ENCODE measurements at places on chromosomes 11 and 22.

DNA sequence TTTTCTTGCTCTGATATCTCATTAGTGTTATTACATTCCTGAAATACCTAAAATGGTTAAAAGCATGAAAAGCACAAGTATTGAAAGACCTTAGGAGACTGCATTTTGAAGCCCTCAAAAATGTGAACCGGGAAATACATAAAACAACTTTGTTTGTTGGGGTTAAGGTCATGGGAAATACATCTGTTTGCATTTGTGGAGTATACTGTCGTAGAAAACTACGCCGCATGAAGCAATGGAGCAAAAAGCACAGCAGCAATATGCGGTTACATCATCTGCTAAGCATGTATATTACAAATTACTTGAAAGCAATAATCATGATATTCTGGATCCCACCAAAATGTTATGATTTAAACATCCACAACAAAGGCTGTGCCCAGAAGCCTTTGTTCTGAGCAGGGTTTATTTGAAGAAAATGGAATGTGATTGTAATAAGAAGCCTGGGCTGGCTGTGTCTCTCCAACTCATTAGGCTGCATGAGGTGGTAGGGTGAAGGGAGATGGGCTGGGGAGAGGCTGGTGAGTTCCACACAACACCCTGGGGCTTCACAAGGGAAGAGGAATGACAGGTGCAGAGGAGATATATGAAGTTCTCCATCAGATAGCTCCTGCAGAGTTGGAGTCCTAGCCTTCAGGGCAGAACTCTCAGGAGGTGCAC is 64.7 kb upstream of the LIN7C start:
- no peak for DNase-seq

DNA sequence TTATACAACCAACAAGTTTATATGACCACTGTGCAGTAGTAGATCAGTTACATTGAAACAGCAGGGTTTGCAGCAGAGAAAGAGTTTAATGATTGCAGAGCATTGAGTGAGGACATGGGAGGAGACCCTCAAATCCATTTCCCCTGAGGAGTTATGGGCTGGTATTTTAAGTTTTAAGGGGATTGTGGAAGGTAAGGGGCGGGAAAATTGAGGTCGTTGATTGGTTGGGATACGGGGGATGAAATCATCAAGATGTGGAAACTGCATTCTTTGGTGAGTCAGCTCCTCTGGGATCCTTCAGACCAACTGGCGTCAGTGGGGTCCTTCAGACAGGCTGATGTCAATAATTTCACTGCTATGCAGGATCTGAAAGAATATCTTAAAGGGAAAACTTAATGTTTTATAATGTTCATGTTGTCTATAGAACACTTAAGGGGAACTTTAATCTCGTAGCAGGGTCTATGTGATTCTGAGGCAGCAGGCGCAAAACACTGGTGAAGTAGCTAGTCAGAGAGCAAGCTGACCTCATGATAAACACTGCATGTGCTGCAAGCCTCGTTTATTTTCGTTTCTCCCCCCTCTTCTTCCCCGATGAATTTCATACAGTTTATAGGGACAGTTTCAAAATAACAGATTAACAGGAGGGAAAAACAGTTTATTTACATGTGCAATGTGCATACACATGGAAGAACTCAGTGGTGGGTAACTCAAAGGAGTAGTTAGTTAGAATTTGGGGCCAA is 17.4 kb upstream of the BACE1-AS start:
- DNase-seq, result no peak

DNA sequence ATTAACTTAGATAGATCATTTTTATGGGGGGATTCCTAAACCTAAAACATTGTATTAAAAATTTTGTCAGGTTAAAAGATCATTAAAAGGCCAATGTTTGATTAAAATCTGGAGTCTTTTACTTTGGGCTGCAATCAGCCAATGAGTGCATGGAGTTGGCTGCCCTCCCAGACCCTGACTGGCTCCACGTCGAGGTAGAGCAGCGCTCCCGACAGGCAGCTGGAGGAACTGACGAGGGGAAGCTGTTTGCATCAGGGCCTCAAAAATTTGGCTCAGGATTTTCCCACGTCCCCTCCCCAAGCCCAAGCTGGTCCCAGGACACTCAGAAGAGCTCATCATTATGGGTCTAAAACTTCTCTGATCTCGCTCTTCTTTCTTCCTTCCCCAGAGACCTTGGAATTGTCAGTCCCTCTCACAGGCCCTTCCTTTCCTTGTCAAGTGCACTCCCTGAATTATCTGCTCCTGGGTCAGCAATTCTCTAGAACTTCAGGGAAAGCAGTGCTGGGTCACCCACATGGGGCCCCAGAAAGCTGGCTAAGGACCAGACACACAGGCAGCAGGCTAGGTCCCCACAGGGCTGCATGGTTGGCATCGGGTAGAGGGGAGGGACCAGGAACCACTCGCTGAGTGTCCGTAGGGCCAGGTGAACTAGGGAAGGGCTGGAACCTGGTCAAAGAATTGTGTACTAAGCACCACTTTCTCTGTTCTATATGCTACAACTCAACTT is 119.6 kb upstream of the IGLL5 start:
- no peak for DNase-seq

- DNase-seq, result no peak
Measured at GRCh38 chr11:1532014-1532586, 40.0 kb downstream of the DUSP8 start.

GRCh38 chr22:23159291-23159630 is 14.0 kb downstream of the RAB36 start:
- DNase-seq, result no peak

GRCh38 chr11:65854852-65855837 is 2.8 kb downstream of the CFL1 start:
- DNase-seq, result no peak

DNA sequence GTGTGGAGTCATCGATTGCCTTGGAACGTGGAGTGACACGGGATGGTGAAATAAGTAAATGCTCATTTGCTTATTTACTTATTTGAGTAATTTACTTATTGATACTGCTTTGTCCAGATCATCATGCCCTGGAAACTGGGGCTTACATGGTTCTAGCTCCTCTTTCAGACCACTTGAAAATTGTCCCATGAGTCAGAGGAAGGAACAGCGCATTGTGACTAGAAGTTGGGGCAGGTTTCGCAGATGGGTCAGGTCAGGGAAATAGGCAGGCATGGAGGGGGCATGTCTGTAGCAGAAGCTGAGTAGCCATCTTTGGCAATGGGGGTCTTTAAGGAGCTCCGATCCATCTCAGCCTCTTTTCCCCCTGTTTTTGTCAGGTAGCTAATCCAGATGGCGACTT is 104.2 kb upstream of the SORL1-AS1 start:
- no peak for DNase-seq

GRCh38 chr22:44928711-44929358 is 81.0 kb downstream of the PHF21B start:
- DNase-seq, result no peak

DNA sequence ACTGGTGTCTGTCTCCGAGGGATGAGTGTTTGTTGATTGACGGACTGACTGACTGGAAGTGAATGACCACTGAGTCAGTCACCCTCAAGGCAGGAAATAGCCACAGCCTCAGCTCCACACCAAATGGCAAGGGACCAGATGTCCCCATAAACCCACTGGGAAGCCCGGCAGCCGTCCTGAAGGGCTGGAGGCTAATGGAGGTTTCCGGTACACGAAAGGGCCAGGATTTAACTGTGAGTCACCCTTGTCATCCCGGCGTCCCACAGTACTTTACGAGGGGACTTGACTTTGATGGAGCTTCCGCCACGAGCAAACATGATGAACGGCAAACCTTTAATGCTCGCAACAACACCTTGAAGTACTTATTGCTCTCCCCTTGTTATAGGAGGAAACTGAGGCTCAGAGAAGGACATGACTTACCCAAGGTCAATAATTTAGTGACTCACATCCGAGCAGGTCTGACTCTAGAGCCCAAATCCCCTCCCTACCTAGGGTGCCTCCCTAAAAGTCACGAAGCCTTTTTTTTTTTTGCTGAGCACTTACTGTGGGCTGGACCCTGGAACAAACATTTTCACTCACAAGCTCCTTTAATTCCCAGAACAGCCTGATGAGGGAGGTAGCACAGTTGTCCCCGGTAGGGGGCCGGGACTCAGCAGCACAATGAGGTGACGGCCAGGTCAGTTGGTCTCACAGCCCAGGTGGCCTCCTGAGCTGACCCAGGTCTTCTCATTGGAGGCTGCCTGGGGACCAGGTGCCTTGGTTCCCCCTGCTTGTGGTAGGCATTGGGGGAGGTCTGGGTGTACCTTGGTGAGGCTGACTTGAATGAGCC is 25.2 kb upstream of the GCAT start:
- peak; percentile 59 for DNase-seq

DNA sequence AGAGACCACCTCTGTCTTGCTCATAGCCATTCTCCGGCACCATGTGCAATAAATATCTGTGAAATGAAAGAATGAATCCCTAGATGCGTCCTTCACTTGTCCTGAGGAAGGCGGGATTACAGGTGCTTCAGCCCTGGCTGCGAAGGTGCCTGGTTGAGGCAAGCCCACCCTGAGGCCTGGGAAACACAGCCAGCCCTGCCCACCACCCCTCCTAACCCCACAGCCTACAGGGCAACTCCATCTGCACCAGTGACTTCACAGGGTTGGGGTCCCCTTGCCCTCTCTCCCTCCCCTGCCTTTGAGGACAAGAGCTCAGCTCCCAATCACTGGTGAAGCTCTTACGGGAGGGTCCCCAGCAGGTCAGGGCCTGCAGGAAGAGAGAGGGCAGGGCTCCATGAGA is 17.5 kb upstream of the SCGB1A1 start:
- no peak for DNase-seq

GRCh38 chr11:35611741-35612140 is 6.5 kb upstream of the FJX1 start:
- no peak for DNase-seq

- no peak for DNase-seq
Measured at GRCh38 chr11:117570701-117571100, 226.3 kb downstream of the DSCAML1 start.

DNA sequence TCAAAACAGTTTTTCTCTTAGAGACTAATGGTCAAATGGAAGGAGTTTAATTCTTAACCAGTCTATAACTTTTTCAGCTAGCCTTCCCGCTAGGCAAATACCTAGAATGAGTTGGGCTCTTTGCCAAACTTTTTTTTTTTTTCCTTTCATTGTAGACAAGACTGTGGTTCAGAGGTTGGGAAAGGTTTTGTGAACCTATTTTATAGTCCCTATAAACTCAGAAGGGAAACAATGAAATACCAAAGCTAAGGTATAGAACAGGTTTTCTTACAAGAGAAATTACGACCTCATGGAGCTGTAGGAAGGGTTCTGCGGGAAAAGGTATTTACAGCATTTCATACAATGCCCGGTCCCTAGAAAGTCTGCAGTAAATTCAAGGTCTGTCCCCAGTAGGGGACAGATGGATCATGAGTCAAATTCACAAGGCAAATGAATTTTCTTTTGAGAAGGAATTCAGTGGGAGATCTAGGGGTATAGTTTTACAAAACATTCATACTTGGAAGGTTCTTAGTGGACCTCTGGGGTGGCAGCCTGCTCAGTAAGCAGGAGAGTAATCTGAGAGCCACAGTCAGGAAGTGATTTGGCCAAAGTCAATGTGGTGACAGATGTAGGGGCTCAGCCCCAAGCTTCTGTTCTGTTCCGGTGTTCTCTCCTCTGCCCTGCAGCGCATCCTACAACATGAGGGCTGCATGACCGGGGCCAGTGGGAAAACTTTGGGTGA is 146.8 kb downstream of the DBX1 start:
- peak; percentile 63 for DNase-seq

DNA sequence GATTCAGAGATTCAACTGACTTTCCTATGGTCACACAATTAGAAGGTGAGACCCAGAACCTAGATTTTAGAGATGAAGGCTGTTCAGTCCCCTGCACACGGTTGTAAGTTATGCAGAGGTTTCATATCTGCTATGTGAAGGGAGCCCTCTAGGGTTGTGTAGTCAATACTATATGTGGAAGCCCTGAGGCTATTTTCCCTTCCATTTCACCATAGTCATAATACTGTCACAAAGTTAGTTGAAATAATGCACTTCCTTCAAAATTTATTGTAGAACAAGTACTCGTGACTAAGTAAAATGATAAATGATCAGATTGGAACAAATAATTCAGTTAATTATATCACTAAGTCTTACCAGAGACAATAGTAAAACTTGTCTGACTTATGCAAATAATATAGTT is 48.8 kb downstream of the ENDOD1 start:
- DNase-seq, result peak; percentile 53

DNA sequence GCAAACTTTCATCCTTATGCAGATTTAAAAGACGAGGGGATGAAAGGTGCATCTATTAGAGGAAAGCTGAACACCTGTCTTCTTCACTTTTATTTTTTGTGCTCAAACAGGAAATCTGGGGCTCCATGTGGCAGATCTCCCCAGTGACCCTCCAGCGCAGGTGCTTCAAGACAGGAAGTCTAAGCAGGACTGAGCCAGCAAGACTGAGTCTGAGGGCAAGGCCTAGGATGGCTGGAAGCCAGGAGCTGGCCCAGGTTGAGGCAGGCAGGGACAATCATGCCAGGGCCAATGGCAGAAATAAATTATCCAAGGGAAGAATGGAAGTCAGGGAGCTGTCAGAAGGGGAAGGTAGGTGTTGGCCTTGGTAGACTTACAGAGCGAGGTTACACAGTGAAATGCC is 101.1 kb upstream of the SPON1 start:
- no peak for DNase-seq

DNA sequence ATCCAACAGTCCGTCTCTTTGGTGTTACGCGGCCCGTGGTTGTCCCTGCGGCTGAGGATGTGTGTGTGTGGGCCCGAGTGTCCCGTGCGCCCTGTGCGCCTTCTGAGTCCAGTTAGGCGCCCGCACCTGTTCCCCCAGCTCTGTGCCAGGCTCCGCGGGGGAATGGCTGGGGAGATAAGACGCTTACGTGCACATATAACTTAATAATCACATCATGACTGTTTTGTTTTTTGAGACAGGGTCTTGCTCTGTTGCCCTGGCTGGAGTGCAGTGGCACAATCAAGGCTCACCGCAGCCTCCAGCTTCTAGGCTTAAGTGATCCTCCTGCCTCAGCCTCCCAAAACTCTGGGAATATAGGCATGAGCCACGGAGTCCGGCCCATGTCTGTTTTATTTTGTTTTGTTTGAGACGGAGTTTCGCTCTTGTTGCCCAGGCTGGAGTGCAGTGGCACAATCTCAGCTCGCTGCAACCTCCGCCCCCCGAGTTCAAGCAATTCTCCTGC is 817 bp downstream of the ARL2 start:
- no peak for DNase-seq

GRCh38 chr11:104338186-104338585 is 174.2 kb upstream of the PDGFD start:
- no peak for DNase-seq

GRCh38 chr11:34356576-34356912 is 1.3 kb downstream of the ABTB2 start:
- no peak for DNase-seq

- DNase-seq, result peak; percentile 58
Measured at GRCh38 chr11:127493330-127494022, 492.9 kb upstream of the KIRREL3 start.

GRCh38 chr11:23973244-23973643 is 523.6 kb upstream of the LUZP2 start:
- no peak for DNase-seq

GRCh38 chr11:21768388-21768787 is 424.5 kb upstream of the ANO5 start:
- DNase-seq, result no peak

- DNase-seq, result no peak
Measured at GRCh38 chr22:44075670-44076069, 51.6 kb downstream of the PARVB start.
